CD4-positive, alpha-beta T cell treated with Interleukin-4 for 4 hours (primary cell): ENCODE measurements at places on chromosomes 2 and 18.

- DNase-seq, result no peak
Measured at GRCh38 chr2:1219901-1220573, 193.2 kb upstream of the TPO start.

- DNase-seq, result no peak
Measured at GRCh38 chr2:232013701-232014353, 52.3 kb downstream of the DIS3L2 start.

- no peak for DNase-seq
Measured at GRCh38 chr18:76878426-76878825, 56.1 kb downstream of the ZNF236 start.

DNA sequence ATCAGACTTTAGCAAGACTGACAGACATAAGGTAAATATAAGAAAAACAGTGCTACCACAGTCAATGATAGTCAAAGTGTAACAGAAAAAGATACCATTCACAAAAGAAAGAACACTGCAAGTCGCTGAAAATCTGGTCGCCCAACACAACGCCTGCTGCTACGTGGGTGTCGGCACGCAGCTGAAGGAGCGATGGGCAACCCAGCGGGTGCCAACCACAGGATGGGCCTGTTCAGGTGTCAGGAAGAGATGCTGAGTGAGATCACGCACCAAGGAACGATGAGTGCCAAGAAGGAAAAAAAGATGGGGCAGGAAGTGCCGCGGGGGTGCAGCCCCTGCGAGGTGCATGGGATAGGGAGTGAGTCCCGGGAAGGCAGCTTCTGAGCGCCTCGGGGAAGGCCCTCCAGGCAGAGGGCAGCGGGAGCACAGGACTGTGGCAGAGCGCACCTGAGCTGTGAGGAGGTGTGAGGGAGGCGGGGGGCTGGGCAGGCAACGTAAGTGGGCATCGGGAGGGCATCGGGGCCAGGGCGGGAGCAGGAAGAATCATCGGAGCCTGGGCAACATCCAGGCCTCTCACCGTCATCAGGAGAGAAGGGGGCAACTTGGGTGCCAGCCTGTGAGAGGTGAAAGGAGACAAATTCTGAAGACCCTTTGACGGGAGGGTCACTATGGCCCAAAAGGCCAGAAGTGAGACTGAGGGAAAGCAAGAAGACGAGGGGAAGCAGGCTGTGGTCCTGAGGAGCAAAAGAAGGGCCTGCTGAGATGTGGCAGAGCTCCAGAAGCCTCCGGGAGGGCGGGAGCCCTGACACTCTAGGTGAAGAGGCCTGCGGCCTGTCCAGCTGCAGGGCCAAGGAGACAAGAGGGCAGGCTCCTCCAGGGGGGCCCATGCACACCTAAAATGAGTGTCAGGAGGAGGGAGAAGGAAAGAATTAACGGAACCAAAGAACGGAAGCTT lies 14.8 kb upstream of the MTERF4 start:
- no peak for DNase-seq

- DNase-seq, result no peak
Measured at GRCh38 chr2:55314985-55315384, 46.0 kb upstream of the MTIF2 start.

- peak; percentile 85 for DNase-seq
Measured at GRCh38 chr2:12716032-12716281, 779 bp upstream of the TRIB2 start.

DNA sequence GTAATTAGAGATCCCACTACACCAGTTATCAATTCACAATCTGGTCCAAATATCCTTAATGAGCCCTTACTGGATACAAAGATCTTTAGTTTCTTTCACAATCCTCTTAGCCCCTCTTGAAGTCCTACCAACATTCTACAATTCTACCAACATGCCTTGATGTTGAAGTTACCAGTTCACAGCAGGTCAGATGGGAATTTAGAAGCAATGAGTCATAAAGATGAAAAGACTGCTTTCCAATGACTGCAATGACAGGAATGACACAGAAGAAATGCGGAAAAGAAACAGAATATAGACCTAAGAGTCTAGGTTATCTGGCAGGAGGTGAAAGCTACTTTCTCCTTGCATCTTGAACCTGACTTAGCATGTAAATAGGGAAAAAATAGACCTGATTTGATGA lies 24.5 kb downstream of the RTTN start:
- no peak for DNase-seq

- no peak for DNase-seq
Measured at GRCh38 chr2:184921676-184922075, 323.3 kb downstream of the ZNF804A start.

DNA sequence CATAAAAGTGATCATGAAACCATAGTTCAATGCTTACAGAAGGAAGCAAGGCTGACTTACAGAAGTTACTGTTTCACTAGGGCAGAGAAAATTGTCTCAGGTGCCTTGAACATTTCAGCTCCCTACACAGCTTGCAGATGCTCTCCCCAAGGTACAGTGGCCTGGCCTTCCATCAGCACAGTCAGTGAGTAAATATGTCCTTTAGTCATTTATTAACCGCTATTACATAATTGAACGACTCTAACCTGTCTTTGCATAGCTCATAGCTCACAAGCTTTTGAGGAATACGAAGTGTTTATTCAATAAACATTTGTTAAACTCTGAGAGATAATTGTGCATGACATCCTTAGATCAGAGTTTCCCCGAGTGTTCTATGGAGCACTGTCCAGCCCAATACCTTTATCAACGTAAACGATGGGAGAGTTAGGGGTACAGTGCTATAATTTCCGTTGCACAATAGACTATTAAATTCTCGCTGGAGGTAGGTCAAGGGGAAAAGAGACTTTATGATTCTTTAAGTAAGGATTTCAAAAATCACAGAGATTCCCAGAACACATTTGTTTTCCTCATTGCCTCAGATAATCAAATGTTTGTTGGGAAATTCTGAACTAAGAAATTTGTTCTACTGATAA lies 677.8 kb downstream of the TSN start:
- no peak for DNase-seq

DNA sequence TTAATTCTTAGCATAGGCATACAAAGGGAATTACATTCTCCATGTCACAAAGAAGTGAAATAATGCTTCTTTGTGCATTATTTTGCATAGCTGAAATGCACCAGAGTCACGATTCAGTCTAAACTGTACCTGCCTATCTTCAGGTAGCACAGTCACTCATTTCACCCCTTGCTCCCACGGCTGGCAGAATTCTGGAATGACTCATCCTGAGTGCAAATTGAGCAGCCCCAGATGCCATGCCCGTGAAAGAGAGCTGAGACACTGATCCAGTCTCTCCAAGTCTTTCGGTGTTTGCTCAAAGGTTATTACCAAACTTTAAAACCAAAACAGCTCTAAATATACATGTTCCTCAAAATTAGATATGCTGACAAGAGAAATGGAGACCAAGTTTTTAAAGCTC lies 168.3 kb upstream of the POU3F3 start:
- DNase-seq, result no peak

DNA sequence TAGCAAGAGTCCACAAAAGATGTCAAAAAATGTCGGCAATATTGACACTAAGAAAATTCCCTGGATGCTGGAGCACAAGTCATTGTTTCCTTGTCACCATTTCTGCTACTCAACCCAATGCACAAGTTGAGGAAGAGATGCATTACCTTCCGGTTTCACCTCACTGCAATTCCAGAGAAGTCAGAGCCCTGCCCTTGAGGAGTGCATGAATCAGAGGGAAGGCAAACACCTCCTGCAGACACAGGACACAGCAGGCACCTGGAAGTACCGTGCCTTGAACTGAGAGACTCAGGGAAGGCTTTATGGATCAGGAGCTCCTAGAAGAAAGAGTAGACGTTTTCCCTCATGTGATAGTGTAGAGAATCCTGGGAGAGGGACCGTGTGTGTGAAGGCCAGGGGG lies 62.7 kb upstream of the ARL4C start:
- no peak for DNase-seq

DNA sequence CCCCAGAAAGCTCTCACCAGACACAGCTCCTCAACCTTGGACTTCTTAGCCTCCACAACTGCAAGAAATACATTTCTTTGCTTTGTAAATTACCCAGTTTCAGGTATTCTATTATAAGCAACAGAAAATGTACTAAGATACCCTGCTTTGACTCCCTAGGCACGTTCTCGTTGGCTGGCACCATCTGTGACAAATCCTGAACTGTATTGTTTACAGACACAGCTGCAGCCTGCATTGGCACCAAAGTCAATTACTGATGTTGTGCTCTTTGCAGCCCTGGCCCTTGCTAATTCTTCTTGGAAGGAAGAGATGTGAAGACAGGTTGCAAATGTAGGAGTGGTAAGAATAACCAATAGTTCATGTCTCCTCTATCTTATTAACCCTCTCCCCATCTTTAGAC lies 72.7 kb upstream of the FAM136A start:
- no peak for DNase-seq

DNA sequence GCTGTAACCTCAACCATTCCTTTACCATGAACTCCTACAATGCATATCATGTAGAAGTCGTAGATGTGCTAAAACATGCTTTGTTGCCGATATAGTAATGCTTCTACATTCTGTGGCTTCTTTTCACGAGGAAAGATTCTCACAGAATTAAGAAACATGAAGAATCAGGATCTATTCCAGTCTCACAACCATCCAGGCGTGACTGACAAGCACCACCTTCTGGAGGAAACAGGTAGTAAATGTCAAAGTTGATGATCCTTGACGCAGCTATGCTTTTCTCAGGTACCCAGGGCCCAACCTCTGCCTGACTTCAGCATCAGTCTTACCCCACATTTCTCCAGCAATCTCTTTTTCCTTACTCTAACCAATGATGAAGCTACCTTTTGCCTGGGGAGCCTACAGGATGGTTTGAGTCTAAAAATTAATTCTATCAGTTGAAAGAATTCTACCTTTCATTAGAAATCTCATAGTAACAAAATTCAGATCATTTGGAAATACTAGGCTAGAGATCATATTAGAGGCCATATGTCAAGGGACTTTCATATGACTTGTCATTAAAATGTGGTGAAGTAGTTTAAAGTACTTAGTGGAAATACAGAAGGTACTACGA lies 123.3 kb upstream of the RND3 start:
- DNase-seq, result no peak

DNA sequence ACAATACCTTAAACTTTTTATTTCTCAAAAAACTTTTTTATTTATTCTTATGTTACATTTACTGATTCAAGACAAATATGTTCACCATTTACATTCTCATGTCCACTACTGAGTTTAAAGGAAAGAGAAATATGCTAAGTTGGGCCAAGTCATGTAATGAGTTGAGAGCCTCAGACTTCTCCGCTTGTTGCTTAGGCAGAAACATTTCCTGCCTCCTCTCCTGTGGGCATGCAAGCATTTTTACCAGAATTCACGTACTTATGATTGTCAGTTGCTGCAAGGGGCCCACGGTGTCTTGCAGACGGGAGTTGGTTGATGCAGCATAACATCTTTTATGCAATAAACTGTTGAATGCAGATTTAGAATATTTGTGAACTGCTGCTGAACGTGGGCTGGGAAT lies 51.8 kb downstream of the MYO1B start:
- no peak for DNase-seq

DNA sequence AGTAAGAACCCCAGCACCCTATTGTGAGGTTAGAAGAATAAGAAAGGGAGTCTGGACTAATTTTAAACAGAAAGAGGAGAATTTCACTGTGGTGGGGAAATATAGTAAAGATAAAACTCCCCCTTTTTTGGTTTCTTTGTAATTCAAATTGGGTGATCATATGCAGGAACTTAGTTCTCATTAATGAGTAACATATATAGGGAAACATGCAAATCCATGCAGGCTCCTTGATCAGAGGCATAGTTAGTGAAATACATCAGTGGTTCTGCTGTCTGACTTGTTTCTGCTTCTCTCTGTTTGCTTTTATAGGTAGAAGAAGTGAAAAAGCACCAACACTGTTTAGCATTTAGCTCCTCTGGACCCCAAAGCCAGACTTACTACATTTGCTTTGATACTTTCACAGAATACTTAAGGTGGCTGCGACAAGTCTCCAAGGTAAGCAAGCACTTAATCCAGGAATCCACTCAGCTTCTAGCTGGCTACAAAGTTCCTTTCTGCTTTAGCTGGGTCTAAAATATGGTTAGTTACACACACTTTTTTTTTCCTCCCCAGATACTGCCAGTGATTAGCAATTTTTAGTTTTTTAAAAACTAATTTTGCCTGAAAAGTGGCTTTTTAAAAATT lies 123.2 kb downstream of the PHLPP1 start:
- no peak for DNase-seq

DNA sequence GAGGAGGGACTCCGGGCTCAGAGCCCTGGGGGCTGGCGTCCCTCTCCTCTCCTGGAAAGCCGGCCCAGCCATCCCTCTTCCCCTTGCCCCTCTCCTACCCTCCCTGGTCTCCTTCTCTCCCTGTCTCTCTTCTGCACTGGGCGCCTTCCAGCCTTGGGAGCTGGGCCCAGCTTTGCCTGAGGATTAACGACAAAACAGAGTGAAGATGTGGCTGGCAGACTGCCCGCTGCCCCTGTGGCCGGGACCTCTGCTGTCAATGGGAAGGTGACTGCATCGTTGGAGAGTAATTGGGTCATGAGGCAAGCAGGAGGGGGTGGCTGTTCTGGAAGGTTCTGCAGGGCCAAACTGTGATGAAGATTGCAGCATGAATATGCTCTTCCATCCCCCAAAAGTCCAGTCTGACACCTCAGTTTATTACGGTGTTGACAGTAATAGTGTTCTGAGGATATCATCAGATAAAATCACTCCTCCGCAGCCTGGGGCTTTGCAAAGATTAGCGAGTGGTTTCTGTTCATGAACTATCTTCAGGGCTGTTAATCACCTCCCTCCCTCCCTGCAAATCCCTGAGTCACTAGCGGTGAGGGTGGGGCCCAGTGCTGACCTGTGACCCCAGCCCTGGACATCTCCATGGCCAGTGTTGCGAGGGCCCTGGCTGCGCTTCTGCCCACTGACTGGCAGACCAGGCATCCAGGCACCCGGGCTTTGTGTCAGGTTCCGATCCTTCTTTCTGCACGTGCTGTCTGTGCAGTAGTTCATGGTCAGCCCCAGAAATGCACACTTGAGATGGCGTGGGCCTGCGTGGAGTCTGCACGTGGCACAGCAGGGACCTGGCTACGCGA lies 23.0 kb downstream of the RTP5 start:
- DNase-seq, result no peak

GRCh38 chr2:47561371-47561770 lies 158.4 kb downstream of the MSH2 start:
- DNase-seq, result no peak
